NCI-H446 treated with DMSO at 0.1 percent for 48 hours (cell line): ENCODE measurements at places on chromosomes 1 and 21.

DNA sequence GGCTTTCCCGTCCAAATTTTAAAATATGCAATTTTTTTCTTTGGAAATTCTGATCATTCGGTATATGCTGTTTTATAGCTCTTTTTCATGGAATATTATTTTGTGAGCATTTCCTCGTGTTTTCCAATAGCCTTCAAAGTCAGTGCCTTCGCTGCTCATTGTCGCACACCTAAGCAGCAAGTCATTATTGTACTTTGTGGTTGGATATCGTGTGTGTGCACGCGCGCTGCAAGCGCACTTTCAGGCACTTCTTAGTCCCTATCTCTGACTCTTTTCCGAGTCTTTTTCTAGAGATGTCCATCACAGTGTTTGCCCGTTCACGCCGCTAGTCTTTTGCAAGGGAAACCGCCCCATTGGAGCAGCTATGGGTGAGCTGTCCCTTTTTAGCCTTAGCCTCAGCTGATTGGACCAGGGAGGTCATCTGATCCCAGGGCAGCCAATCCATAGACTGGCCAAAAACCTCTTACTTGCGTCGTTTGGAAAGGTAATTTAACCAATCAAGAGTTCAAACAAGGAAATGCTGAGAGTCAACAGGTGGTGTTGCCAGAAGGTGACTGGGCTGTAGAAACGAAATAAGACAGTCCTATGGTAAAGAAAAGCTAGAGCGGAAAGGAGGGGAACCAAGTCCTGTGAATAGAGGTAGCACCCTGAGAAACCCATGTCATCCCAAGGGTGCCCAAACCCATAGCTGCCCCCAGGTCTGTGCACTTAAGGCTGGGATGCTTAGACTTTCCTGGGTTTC is 710 bp upstream of the HYI start:
- no peak for DNase-seq

GRCh38 chr1:3237570-3237969 is 168.6 kb downstream of the PRDM16 start:
- no peak for DNase-seq

GRCh38 chr1:169493251-169493650 is 7.5 kb upstream of the SLC19A2 start:
- no peak for DNase-seq

DNA sequence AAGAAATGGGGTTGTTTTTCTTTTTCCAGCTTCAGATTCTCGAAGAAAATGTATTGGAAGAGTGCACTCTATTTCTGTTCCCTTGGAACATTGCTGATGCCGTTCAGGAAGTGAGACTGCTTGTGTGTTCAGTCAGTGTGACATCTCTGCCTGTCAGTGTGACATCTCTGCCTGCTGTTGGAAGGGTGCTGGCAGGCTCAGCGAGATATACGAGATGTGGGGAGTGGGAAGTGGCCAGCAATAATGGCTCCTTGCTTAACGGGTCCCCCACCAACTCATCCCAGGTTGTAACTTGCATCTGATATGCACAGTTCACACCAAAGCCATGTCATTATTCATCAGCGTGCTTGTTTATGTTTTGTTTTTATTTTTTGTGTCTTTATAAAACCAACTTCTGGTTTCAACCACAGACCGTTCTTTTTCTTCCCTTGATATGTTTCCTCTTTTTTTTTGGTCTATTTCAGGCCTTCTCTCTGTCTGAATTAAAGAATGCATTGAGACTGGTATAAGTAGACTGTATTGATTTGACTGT is 145.4 kb downstream of the GALNT2 start:
- no peak for DNase-seq

GRCh38 chr1:16013220-16013907 is 4.5 kb downstream of the HSPB7 start:
- no peak for DNase-seq

DNA sequence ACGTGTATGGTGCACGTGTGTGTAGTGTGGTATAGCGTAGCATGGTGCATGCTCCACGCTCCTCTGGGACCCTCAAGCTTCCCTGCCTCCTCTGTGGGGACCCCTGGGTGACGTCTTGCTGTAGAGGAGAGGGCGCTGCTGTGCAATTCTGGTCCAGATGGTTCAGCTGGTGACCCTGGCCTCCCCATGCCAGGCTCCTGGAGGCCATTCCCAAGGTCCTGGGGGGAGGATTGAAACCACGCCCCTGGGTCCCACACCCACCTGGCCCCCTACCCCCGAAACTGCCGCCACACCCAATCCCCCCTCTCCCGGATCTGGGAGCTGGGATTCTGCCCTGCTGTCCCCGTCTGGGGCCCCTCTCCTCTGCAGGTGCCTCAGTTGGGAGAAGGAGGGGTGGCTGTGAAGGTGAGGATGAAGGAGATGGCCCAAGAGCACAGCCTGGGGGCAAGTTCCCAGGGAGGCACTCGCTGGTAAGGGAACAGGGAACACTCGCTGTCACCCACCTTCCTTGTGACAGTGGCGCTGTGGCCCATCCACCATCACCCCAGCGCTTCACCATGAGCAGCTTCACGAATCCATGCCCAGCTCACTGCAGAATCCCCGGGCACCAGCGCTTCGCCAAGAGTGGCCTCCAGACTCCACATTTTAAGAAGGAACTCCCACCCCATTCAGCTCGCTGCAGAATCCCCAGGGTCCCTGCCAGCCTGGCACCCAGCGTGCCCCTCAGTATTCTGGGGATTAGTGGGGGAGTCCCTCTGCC is 38.0 kb downstream of the WDR4 start:
- DNase-seq: no peak
